ENCODE measurements at places on chromosomes 16 and 17.

DNA sequence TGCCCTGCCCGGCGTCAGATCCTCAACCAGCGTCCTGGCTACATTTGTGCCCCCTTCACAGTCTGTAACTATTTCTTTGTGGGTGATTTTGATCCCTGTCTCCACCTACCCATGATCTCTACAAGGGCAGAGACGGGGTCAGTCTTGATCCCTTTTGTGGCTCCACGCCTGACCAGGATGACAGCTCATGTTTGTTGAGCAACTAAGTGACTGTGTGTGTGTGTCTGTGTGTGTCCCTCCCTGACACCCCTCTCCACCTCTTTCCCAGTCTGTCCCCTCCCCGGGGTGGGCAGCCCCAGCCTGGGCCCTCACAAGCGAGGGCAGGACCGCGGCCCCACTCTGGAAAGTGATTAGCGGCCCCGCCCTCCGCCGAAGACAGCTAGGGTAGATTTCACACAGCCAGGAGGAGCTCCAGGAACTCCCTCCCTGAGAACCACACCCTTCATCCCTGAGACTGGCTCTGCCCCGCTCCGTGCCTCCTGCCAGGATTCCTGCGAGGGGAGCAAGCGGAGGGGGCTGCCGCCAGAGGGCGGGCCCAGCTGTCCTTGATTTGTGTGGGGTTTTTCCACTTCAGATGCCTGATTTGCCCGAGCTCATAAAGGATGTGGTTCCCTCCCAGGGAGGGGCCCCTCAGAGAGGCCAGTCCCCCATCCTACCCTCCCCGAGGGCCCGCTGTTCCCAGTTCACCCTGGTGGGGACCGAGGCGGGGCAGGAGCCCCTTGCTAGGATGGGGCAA, 5.3 kb upstream of the HS3ST6 start:
- DNase-seq = no peak

DNA sequence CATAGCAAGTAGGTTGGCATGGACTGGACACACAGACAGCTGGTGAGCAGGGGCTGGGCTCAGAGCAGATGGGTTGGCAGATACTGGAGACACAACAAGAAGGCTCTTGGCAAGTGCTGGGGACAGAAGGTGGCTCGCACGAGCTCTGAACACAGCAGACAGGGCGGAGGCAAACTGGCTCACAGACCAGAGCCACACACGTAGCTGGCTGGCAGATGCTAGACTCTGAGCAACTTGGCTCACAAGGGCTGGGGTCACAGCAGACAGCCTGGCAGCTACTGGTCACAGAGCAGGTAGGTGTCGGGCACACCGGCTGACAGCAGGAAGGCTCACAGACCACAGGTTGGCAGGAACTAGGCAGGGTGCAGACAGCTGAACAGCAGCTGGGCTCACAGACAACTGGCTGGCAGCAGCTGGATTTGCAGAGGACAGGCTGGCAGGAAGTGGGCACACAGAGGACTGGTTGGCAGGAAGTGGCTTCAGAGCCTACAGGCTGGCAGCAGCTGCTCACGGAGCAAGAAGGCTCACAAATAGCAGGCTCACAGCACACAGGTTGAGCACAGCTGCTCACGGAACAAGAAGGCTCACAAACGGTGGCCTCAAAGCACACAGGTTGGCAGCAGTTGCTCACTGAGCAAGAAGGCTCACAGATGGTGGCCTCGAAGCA, 725 bp downstream of the KRTAP16-1 start:
- DNase-seq = peak; percentile 63

DNA sequence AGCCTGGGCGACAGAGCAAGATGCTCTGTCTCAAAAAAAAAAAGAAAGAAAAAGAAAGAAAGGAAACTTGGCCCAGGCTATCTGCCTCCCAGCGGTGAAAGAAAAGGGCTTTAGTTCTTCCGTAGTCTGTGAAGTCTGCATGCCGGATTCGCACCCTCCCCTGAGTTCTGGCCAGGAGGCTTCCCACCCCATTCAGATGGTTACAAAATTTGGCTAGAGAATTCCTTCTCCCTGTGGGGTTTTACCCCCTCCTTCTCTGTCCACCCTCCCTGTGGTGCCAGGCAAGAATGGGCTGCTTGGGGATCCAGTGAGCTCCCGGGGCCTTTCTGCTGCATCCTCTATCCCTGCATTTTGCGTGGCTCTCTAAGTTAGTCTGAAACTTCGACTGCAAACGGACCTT, 37.8 kb downstream of the PAFAH1B1 start:
- no peak for DNase-seq

- DNase-seq = no peak
These were observed 29.8 kb downstream of the PITPNM3 start for GRCh38 chr17:6526362-6527152.

DNA sequence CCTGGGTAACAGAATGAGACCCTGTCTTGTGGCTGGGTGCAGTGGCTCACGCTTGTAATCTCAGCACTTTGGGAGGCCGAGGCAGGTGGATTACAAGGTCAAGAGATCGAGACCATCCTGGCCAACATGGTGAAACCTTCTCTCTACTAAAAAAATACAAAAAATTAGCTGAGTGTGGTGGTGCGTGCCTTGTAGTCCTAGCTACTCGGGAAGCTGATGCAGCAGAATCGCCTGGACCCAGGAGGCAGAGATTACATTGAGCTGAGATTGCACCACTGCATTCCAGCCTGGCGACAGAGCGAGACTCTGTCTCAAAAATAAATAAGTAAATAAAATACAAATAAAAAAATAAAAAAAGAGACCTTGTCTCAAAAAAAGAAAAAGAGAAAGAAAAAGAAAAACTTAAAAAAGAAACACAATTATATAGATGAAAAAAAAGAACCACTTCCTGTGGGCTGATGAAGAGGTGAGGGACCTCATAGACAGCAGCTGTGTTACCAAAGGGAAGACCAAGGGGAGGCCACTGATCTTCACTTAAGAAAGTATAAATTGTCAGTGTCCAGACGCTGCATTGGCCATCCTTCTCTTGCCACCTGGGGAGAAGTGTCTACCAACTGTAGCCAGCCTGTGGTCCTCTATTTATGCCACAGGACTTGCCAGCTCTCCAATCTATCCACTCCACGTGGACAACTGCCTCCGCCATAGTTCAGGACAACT, 24.4 kb upstream of the SMG1 start:
- DNase-seq = no peak

DNA sequence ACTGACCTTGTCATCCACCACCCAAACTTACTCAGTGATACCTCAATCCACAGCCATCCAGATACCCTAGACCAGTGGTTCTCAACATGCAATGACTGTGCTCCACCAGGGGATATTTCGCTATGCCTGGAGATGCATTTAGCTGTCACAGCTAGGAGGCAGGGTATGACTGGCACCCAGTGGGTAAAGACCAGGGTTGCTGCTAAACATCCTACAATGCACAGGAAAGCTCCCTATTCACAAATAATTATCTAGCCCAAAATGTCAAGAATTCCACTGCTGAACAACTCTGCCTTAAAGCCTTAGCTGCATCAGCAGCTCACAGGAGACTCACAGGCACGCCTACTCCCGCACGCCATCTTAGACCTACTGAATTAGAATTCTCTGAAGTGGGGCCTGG, 212.6 kb downstream of the GRIN2A start:
- no peak for DNase-seq
